ENCODE measurements at places on chromosomes 1 and 21. TPM values are rescaled to one million over a fixed set of nuclear protein-coding genes. Genes with fewer than 3 reads are reported as not detected.

Gene ABCG1
- total RNA-seq: 3.6 TPM

Gene CXADR
- 8.6 TPM for total RNA-seq

Gene CELSR2
- 5.7 TPM for total RNA-seq

Gene DAB1
- total RNA-seq: not detected

Gene PCP4L1
- total RNA-seq: 0.13 TPM

Gene AKNAD1
- total RNA-seq: 0.64 TPM

Gene PLA2G5
- not detected for total RNA-seq

Gene IRF6
- total RNA-seq: 0.12 TPM

Gene S100A12
- not detected for total RNA-seq

Gene IQGAP3
- 20.9 TPM for total RNA-seq

Gene NTRK1
- 0.12 TPM for total RNA-seq

Gene CD53
- total RNA-seq: not detected

Gene SETD4
- 12.5 TPM for total RNA-seq

Gene SPRR3
- total RNA-seq: not detected

Gene DESI2
- total RNA-seq: 30.5 TPM

Gene FCRL4
- total RNA-seq: not detected

Gene SYT11
- total RNA-seq: 1.3 TPM

Gene GPR89B
- total RNA-seq: 4.5 TPM

Gene GABRD
- total RNA-seq: 0.77 TPM

Gene ESPN
- 0.89 TPM for total RNA-seq

Gene ELF3
- 288 TPM for total RNA-seq

Gene TTLL7
- total RNA-seq: 3.9 TPM

Gene OTUD3
- total RNA-seq: 2.6 TPM

Gene RGS16
- 0.25 TPM for total RNA-seq

Gene C1orf35
- total RNA-seq: 39.8 TPM

Gene UBAP2L
- 113 TPM for total RNA-seq

Gene ANKRD35
- not detected for total RNA-seq

Gene SEC16B
- 0.94 TPM for total RNA-seq

Gene FAM177B
- not detected for total RNA-seq

Gene MAN1C1
- 0.20 TPM for total RNA-seq

Gene S100A16
- 486 TPM for total RNA-seq

Gene GPR61
- not detected for total RNA-seq

Gene UMODL1
- not detected for total RNA-seq

Gene KRTAP19-3
- total RNA-seq: not detected

Gene HTR6
- total RNA-seq: 0.15 TPM

Gene CYP4B1
- total RNA-seq: not detected

Gene SH2D1B
- total RNA-seq: 0.08 TPM

Gene PGLYRP3
- total RNA-seq: not detected

Gene CD1E
- total RNA-seq: not detected

Gene CAMK1G
- total RNA-seq: 0.14 TPM

Gene TAGLN2
- 1,061 TPM for total RNA-seq

Measured in A549 treated with CORT108297 at 1 μM for 4 hours (cell line).